ENCODE measurements at places on chromosomes 16 and 17. TPM values are rescaled to one million over a fixed set of nuclear protein-coding genes. Genes with fewer than 3 reads are reported as not detected.
A peak's percentile ranks its signal among the peaks of the same experiment; 100 is the strongest.

GRCh38 chr16:85037050-85037410 is 9.4 kb downstream of the KIAA0513 start:
- DNase-seq, result no peak

- no peak for DNase-seq
Observed at GRCh38 chr17:7146115-7146514, 31.5 kb upstream of the ASGR2 start.

FBXL16 gene
- polyA plus RNA-seq, result 1.1 TPM

TP53TG3 gene
- not detected for polyA plus RNA-seq

DNA sequence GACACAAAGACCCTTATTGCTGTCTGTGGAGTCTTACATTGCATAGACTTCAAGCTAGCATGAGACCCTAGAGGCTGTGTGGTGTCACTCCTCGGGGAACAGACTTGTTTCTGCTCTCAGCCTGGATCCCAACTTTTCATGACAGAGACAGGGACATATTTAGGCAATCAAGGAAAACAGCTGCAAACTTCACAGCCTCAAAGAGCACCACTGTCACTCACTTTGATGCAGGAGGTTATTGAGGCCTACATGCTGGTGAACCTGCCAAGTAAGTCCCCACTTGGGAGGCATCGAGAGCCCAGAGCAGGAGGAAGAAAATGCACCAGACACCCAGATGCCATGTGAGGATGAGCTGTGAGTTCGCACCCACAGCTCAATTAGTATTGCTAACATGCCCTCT is 10.3 kb downstream of the CBLN1 start:
- DNase-seq, result no peak

GRCh38 chr17:75959051-75959838 is 18.4 kb upstream of the FBF1 start:
- no peak for DNase-seq

HBQ1 gene
- 1.4 TPM for polyA plus RNA-seq

DNA sequence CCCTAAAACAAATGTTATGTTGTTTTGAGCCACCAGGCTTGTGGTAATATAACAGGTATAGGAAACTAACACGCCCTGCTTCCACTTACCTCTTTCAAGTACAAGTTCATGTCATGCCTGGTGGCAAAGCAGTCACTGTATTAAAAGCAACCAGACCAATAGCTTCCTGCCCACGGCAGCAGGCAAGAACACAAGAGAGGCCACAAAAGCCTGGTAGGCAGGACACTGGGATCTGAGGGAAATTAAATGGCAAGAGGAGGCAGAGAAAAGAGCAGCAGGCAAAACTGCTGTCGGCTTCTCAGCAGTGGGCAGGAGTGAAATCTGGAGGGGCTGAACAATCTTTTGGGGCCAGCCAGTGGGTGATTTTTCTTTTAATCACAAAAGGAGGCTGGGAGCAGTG is 2.2 kb downstream of the CYTH1 start:
- no peak for DNase-seq

DNA sequence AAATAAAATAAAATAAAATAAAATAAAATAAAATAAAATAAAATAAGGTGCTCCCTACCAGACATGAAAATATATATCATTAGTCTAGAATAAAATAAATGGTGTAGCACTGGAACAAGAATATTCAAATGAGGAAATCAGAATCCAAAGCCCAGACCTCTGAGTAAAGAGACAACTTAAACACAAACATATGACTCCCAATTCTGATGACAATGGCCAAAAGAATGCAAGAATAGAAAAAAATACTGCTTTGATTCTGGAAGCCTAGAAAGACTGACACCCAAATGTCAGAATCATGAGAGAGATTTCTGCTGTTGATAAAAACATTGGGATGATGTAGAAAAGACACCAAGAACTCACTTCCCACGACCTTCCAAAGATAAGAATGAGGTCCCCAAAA is 27.9 kb downstream of the MYOCD start:
- DNase-seq, result no peak

- no peak for DNase-seq
Observed at GRCh38 chr16:87847467-87847784, 21.9 kb downstream of the SLC7A5 start.

DNA sequence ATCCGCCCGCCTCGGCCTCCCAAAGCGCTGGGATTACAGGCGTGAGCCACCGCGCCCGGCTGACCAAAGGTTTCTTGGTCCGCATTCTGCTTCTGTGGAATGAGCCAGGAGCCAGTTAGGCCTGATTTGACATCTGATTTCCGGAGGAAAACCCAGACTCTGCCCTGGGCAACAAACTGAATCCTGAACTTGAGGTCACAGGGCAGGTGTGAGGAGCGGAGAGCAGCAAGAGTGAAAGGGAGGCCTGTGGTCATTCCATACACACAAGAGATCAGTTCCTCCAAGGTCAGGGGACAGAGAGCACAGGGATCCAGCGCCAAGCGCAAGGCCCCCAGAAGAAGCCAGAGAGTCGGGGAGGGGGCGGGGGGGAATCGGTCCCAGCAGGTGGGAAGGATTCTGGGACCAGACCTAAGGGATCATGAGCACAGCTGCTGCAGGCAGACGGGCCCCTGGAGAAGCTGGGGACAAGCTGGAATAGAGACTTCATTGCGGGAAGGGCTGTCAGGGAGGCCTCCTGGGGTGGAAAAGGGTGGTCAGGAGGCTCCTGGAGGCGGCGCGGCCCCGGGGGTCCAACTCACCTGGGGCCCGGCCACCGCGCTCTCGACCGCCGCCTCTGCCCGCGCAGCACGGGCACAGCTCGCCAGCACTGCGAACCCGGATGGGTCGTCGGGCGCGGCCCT is 436 bp downstream of the SHPK start:
- no peak for DNase-seq

DNA sequence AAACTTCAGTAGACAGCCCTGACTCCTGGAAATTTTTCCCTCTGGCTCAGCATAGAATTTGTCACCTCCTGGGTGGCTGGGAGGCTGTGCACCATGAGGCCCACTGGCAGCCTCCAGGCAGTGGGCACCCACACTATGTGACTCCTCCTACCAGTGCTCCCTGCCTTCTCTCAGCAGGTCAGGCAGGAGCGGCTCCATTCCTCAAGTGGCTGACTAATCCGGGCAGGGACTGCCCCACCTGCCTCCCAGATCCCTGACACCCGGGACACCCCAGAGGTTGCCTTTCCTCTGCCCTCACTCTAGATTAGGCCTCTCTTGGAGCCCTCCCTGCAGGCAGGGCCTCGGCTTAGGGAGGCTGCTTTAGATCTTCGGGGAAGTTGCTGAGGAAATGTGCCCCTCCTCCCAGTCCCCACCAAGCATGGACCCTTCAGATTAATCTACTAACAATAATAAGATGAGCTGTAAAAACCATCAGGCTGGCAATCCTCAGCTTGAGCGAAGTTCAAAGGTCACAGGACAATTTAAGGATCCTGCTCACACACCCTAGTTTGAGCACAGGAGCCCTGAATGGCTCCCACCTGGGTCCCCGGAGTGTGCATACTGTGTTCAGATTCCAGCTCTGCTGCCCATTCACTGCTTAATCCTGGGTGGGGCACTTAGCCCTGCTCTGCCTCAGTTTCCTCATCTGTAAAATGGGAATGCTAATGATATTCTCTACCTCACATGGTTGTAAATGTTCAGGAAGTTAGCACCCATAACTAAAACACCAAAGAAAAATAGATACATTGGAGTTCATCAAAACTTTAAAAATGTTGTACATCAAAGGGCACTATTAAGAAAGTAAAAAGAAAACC is 10.0 kb upstream of the MYCBPAP start:
- DNase-seq, result no peak

DNA sequence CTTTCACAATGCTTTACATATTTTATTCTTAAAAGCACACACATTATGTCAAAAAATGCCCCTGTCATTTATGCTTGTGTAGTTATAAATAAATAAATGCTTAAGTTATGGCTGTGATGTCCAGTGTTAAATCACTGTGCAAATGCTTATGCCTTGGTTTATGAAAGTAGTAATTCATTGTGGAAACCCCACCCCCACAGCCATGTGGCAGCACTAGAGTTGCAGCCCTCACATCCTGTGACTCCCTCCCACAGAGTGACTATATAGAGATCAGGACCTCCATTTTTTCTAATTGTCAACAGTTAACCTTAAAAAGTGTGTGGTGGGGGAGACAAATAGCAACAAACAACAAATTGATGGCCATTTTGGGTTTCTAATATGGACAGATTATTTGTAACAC is 2.4 kb downstream of the SKAP1 start:
- DNase-seq, result no peak

PSMD7 gene
- 90.8 TPM for polyA plus RNA-seq

GRCh38 chr17:80112471-80113032 is 11.2 kb downstream of the GAA start:
- no peak for DNase-seq

DNA sequence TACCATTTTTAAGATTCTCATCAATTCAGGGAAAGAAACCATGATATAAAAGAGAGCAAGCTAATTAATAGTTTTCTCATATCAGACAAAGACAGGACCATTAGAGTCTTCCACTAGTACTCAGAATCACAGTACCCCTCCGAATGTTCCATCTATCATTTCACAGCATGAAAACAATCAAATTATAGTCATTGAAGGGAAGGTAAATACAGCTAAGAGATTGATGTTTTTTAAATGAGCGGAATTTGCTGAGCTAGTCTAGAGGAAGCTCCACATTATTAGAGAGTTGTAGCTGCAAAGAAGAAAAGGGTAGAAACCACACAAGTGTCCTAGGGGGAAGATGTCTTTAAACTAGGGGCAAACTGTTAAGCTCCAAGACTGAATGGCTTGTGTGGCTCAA is 808.9 kb downstream of the CDH11 start:
- DNase-seq, result no peak

GRCh38 chr16:82295290-82296201 is 125.5 kb upstream of the MPHOSPH6 start:
- no peak for DNase-seq

GRCh38 chr17:64385187-64386083 is 5.2 kb downstream of the PECAM1 start:
- no peak for DNase-seq

GRCh38 chr16:82034981-82035612 is at the start of gene HSD17B2:
Gene HSD17B2 (plus strand): TSS chr16:82035253. CDS start chr16:82035425, 172 bp downstream.
- no peak for DNase-seq

COA3 gene
- 57.9 TPM for polyA plus RNA-seq

DNA sequence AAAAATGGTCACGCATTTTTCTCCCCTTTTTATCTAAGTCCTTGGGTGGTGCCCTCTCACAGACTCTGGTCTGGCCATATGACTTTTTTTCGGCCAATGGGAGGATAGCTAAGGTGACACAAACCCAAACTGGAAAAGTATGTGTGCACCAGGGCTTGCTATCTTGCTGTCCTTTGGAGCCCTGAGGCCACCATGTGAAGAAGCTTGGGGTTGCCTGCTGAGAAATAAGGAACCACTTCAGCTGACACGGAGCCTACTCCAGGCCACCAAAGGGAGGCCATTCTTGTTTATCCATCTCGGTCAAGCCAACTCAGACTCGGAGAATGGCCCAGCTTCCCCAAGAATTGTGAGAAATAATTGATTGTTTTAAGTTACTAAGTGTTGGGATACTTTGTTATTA is 111.4 kb upstream of the ZFHX3 start:
- no peak for DNase-seq

C1QL1 gene
- 4.2 TPM for polyA plus RNA-seq

GRCh38 chr17:4839221-4839620 is 6.1 kb downstream of the MINK1 start:
- DNase-seq, result no peak

GRCh38 chr17:50820651-50821050 is 14.7 kb upstream of the WFIKKN2 start:
- DNase-seq, result no peak

DNA sequence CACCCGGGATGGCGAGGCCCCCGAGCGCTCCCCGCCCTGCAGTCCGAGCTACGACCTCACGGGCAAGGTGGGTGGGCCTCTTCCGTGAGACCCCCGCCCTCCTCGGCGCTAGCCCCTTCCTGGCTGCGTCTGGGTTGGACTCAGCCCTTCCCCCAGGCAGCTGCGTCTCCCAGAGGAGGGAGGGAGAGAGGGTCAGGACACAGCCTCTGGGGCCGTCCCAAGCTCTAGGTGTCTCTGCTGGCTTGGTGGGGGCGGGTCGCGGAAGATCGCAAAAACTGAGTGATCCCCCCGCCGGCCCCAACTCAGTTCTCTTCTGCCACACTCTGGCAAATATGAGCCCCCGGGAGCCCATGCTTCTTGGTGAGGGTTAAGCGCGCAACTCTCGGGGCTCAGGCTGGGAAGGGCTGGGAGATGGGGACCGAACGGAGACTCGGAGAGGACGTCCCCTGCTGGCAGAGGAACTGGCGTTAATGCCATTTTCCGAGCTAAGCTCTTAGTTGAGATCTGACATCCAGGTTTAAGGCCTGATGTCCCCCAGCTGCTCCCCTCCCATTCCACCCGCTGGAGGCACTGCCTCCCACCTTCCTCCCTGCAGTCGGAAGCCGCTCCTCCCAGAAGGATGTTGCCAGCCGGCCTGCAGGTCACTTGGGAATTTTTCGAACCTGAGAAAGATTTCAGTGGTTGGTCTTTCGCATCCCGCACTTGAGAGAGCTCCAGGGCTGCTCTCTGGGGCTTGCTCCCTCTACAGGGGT is 419 bp downstream of the RAB37 start:
- no peak for DNase-seq

- peak; percentile 48 for DNase-seq
Observed at GRCh38 chr17:40548982-40549685, 16.1 kb downstream of the CCR7 start.

DNA sequence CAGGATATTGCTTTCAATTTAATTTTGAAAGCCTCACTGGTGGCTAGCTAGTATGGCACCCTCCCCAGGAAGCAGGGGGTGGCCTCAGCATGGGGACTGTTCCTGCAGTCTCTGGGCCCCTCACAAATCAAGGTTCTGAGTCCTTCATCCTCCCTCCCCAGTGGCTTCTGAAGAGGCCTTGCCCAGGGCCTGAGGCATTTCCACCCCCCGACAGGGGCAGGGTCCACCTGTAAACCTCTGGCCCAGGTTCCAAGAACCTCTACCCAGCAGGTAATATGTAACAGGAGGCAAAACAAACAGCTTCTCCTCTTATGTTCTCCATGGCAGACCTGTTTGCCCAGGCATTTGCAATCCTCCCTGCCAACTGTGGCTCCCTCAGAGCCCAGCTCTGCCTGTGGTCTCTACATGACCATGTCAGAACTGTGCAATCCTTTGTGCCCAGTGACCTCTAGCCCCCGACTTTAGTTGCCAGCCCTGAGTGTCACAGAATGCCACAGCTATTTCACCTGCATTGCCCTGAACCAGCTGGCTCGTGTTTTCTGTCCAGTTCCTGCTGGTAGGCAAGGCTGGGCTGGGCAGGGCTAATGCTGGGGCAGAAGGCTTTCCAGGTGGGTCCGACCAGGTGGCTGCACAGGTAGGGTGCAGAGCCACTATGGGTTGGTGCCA is 14.3 kb downstream of the ACSF2 start:
- no peak for DNase-seq

DNA sequence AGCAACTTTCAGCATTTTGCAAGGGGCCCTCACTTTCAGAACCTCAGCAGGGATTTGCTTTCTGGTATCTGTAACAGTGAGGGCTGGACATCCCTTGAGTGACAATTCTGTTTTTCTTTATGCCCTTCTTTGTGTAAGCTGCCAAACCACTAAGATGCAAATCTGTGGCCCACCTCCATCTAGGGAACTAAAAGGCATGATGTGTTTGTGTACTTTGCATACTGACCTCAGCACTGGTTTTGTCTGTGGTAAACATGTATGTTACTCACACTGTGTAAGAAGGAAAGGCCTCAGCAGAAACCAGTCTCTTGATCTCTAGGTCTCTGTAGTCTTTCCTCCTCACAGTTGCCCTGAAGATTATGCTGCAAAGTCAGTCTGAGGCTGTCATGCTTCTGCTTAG is 396.6 kb upstream of the DYNLRB2 start:
- DNase-seq, result no peak

C1QTNF8 gene
- polyA plus RNA-seq, result not detected

All from muscle of back (tissue), 13 donors.